ENCODE measurements at places on chromosomes 13 and 19. TPM values are rescaled to one million over a fixed set of nuclear protein-coding genes. Genes with fewer than 3 reads are reported as not detected.

DNA sequence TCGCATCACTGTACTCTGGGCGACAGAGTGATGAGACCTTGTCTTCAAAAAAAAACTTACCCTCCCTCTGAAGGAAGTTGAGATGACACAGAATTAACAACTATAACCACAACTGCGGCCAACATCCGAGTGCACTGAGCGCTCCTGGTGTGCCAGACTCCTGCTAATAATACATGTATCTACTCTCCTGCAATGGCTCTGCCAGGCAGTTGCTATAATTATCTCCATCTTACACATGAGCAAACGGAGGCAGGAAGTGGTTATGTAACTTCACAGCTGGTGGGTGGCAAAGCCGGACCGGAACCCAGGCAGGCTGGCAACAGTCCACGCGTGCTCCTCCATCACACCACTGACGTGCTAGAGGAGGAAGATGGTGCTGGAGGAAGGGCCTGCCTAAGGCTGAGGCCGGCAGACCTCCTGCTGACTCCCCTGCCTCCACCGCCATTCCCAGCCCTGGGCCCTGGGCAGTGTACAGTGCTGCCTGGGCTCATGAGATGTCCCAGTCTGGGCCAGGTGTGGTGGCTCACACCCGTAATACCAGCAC lies 12.6 kb downstream of the XRCC1 start:
- H3K4me3 ChIP-seq = no peak overlapping the region
- H3K27ac ChIP-seq = no peak overlapping the region
- DNase-seq = no peak

DNA sequence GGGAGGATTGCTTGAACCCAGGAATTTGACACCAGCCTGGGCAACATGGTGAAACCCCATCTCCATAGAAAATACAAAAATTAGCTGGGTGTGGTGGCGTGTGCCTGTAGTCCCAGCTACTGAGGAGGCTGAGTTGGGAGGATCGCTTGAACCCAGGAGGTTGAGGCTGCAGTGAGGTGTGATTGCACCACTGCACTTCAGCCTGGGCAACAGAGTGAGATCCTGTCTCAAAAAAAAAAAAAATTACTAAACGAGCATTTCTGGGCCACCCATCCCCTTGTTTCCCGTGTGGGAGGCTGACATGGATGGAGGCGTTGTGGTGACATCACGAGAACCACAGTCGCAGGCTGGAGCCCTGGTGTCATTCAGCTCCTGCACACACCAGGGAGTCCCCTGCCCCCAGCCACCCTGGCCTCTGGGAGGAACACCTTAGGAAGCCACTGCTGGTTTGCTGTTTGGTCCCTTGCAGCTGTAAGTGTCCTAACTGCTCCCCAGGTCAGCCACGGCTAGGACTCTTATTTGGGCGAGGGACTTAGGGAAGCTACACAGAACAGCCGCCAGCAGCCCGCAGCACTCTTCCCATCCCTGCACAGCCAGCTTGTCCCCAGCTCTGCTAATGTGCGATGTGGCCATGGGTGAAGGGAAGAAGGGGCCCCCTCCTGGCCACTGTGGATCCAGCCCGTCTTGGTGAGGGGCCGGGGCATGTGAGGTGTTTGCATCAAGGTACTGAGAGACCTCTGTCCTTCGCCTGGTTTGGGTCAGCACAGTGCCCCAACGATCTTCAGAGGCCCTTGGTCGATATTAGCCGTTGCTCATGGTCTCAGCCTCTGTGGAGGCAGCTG lies 12.7 kb downstream of the NKPD1 start:
- H3K36me3 ChIP-seq = peaks cover under 1% of the 10 kb centered on the region
- peak; percentile 69 for DNase-seq
- peak overlapping the region; percentile 45 for H3K27ac ChIP-seq
- peaks cover 3% of the 10 kb centered on the region for H3K4me1 ChIP-seq
- no peak overlapping the region for H3K4me3 ChIP-seq

DNA sequence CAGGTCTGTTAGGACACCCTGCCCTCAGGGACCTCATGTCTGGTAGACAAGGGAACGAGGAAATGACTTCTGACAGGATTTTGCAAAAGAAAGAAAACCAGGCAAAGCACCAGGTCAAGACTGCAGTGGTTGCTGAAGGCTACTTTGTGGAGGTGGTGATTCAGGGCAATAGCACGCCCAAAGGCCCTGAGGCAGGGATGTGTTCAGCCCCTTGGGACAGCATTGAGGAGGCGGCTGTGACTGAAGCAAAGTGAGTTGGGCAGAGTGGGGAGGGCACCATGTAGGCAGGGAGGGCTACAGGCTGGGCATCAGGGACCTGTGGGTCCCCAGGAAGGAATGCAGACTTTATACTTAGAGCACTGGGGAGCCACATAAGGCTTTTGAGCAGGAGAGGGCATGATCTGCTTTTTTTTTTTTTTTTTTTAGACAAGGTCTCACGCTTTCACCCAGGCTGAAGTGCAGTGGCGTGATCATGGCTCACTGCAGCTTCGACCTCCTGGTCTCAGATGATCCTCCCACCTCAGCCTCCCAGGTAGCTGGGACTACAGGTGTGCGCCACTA lies 10.8 kb upstream of the HOMER3 start:
- DNase-seq = no peak
- peaks cover 4% of the 10 kb centered on the region for H3K27me3 ChIP-seq
- no peak overlapping the region for H3K4me3 ChIP-seq
- no peaks in the 10 kb centered on the region for H3K4me1 ChIP-seq

Gene PLK5
- 0.60 TPM for total RNA-seq

GRCh38 chr13:63704521-63704920 lies 2288.9 kb upstream of the PCDH20 start:
- H3K36me3 ChIP-seq = no peaks in the 10 kb centered on the region
- H3K4me3 ChIP-seq = no peak overlapping the region
- H3K27ac ChIP-seq = no peak overlapping the region
- no peak for DNase-seq
- peaks cover 5% of the 10 kb centered on the region for H3K4me1 ChIP-seq

Gene KXD1
- total RNA-seq = 155 TPM
